ENCODE measurements at places on chromosomes 1 and 21.

DNA sequence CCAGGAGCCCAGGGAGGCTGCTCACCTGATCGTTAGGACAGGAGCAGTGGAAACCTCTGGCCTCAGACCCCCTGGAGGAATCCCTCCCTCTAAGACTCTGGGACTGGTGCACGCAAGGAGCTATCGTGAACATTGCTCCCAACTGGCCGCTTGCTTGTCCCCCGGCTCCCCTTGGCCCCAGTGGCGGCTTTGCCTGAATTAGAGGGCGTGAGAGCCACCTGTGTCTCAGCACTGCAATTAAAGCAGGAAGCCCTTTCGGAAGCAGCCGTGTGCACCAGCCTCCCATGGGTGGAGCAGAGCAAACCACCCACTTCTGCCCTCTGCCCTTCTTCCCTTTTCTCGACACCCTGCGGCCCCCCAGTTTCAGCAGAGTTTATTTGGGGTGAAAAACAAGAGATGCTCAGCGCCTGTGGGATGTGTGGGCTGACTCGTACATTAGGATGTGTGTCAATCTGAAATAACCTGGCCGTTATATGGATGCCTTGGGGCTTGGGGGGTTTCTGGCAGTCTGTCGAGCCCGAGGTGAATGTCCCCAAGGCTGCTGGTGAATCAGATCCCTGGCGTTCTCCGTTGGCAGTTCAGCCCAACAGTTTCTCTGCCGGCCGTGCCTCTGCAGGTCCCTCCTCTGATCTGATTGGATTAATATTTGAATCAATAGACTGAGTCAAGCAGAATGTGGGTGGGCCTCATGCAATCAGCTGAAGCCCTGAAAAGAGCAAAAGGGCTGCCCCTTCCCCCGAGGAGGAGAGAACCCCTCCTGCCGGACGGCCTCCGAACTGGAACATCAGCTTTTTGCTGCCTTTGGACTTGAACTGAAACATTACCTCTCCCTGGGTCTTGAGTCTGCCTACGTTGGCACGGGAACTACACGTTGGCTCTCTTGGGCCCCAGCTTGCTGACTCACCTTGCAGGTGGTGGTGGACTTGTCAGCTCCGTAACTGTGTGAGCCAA, 7.3 kb upstream of the UMODL1 start:
- no peak for DNase-seq

DNA sequence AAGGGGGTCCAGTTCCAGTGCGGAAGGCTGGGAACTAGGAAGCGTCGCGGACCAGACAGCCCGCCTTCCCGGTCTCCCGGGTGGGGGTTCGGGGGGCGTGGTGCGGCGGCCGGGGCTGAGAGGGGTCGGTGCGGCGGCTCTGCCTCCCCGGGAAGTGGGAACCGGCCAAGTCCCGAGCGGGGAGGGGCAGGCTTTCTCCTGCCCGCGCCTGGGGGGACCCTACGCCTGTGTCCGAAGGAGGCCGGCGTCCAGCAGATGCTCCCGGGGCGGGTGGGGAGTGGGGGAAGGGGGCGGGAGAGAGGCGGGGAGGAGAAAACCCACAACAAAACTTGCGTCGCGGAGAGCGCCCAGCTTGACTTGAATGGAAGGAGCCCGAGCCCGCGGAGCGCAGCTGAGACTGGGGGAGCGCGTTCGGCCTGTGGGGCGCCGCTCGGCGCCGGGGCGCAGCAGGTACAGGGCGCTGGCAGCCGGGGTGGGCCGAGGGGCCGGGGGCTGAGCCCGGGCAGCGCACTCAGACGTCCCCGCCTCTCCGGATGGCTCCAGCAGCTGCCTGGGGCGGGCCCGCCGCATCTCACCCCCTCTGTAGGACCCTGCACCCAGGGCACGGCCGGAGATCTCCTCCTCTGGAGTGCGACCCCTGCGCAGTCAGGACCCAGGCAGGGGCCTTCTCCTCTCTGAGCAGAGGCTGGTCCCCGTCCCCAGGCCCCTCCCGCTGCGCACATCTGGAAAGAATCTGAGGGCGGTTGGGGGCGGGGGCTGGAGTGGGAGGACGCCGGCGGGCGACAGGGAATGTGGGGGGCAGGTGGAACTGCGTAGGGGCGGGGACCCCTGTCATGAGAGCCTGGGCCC, at the start of gene PODN:
Gene PODN, plus strand, starts transcription at position 355 of the 849 bp plus-strand sequence. CDS start 7,643 bp downstream, outside the sequence.
- DNase-seq: peak; percentile 66

- no peak for DNase-seq
Measured at GRCh38 chr1:17099616-17100340, 19.5 kb downstream of the PADI2 start.

- DNase-seq: peak; percentile 57
Measured at GRCh38 chr1:31705080-31705866, 1.5 kb upstream of the COL16A1 start.

- DNase-seq: no peak
Measured at GRCh38 chr1:185720633-185721272, 13.4 kb upstream of the HMCN1 start.

Data from frontal cortex (tissue), 4 donors.